BE2C (cell line): ENCODE measurements at places on chromosomes 1 and 21.
A peak's percentile ranks its signal among the peaks of the same experiment; 100 is the strongest.

DNA sequence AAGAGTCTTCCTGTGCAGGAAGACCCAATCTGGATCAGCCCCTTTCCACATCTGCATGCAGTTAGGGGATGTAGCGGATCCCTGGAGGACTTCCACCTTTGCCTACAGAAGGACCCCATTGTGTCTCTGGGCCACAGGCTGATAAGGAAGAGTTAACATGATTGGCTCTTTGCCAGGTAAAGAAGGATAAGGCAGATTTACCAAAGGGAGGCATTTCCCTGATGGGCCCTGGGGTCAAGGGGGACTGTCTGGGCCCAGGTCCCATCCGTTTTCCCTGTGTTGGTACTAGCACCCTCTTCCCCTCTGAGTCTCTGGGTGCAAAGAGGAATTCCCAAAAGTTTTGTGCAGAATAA is 29.1 kb downstream of the SLC26A9 start:
- no peak for DNase-seq

DNA sequence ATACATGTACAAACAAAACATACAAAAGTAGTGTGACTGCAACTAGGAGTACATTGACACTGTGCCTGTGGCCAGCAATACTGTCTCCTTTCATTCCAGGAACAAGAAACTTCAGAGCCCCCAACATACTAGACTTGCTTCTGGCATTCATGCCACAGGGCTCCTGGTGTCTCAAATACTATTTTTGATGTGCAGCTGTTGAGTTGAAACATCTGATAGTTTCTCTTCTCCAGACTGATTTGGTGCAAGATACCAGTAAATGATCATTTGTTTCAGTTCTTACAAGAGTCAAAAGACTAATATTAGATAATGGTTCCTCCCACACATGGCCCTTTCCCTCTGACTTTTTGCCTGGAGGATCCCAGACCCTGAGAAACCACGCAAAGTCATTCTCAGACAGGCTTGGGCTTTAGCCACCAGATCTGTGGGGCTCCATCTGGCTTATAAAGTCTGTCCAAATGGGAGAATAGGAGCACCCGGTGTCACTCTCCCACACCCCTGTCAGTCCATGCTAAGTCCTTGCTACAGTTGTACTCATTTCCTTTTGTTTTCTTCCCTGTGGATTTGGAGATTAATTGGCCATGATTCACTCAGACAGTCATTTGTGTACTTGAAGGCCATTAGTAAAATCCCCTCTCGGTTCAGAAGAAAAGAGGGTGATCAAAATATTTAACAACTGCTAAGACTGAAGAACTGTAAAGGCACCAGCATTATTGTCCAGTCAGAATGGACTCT is 163.5 kb upstream of the RUNX1 start:
- DNase-seq = no peak

- no peak for DNase-seq
Observed at GRCh38 chr1:9448132-9449109, 90.8 kb upstream of the SLC25A33 start.

DNA sequence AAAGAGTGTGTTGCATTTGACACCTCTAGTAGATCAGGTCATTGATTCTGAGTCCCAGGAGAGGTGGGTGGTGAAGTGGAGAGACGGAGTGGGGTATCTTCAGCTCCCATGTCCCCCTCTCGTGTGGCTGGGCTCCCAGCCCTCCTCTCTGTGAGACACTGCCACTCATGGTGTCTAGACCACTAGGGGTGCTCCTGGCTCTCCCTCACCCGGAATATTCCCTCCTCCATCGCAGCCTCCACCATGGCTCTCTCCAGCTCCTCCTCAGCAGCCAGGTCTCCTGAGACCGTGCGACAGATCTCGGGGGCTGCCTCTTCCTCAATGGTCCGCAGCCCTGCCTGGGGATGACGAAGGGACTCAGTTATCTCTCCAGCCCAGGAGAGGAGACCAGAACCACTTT is 20.6 kb upstream of the KIF21B start:
- no peak for DNase-seq

DNA sequence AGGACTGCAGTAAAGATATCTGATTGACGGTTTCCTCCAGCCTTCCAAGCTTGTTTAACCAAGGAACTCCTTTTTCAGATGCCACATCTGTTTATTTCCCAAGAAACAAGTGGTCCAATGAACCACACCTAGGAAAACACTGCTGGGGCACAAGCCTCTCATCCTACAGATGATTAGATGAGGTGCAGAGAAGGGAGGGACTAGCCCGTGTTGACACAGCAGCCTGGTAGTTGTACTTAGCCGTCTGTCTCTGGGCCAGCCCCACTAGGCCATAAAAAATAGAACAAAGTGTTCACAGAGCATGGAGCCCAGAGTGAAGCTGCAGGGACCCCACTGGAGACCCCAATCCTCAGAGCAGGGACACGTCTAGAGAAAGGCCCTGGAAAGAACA is 32.1 kb downstream of the LRP8 start:
- no peak for DNase-seq

GRCh38 chr1:57198912-57199311 is 224.9 kb downstream of the DAB1 start:
- no peak for DNase-seq

DNA sequence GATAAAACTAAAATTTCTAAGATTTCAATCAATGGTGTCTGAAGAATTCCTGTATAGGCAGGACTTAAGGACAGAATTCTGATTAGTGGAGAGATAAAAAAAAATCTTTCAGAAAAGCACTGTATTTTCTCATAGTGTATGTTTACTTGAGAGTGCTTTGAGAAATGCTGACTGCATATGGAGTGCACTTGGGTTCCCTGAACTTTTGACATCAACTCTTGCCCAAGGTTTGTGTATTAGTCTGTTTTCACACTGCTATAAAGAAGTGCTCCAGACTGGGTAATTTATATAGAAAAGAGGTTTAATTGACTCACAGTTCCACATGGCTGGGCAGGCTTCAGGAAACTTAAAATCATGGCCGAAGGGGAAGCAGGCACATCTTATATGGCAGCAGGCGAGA is 275.0 kb downstream of the LRRC40 start:
- DNase-seq = no peak

DNA sequence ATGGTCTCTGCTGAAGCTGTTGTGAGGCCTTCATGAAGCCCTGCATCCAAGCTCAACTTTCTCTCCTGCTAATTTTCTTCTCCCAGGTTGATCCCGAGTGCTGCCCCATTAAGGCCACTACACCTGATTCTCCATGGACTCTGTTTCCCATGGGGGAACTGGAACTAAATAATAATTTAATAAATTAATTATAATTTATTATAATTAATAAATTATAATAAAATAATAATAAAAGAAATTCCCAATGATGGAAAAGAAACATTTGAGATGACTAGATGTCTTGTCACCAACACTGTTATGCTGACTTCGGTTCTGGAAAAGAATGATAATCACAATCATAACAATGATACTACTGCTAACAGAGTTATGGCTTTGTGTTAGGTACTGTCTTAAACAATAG is 211.2 kb upstream of the ZP4 start:
- no peak for DNase-seq

DNA sequence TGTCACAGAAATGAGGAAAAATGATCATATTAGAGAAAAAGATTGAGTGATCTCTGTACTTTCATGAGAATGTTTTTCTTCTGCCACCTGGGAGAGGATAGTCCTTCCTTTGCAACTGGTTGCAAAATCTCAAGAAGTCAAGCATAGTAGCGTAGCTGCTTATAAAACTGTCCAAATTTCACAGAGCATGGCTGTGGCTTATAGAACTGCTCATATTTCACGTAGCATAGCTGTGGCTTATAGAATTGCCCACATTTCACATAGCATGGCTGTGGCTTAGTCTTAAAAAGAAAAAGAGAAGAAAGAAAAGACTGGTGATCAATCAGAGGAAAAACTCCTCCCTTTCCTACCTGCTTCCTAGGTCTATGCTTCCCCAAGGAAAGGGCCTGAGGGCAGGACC is 329.5 kb downstream of the SIPA1L2 start:
- DNase-seq = no peak

DNA sequence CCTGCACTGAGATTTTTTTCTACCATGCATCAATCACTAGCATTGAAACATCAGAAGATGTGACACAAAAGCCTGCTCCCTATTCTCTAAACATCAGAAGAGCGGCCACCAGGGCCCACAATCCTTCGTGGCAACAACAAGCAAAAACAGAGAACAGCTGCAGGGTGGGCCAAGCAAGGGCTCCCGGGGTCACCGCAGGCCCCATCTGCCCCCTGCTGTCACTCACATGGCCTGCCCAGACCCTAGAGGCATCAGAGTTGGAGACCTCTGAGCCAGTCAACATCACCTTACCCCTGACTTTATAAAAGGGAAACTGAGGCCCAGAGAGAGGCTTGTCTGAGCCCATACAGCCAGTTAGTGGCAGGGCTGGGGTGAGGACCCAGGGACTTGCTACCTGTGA is 1.8 kb downstream of the LAPTM5 start:
- no peak for DNase-seq

GRCh38 chr1:232974971-232975370 is 24.6 kb downstream of the NTPCR start:
- DNase-seq = no peak

- DNase-seq = no peak
Observed at GRCh38 chr1:160309571-160309970, 24.6 kb upstream of the PEX19 start.

DNA sequence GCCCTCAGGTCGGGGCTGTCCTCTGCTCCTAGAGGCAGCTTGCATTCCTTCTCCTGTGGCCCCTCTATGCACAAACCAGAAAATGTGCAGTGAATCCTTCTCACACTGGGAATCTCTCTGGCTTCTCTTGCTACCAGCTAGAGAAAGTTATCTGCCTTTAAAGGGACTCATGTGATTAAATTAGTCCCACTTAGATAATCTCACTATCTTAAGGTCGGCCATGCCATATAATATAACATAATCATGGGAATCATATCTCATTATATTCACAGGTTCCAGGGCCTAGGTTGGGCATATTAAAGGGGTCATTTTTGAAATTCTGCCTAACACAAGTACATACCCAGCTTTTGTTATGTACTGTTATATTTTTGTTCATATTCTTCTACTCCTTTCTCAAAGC is 31.4 kb downstream of the PTGFR start:
- DNase-seq = no peak

GRCh38 chr1:108877348-108878159 is 769 bp downstream of the GPSM2 start:
- DNase-seq = no peak

DNA sequence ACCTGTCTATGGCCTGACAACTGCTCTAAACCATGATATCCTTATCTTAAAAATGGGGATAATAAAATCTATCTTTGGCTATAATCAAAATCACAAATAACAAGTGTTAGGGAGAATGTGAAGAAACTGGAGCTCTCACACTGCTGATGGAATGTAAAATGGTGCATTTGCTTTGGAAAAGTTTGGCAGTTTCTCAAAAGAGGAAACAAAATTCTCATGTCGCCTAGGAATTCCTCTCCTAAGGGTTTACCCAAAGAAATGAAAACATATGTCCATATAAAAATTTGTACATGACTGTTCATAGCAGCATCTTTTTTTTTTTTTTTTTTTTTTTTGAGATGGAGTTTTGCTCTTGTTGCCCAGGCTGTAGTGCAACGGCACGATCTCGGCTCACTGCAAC is 64.3 kb downstream of the ZNF281 start:
- DNase-seq = no peak

GRCh38 chr21:14857529-14857928 is 207.3 kb downstream of the NRIP1 start:
- no peak for DNase-seq

GRCh38 chr1:1984560-1985070 is 19.0 kb downstream of the CFAP74 start:
- DNase-seq = no peak

GRCh38 chr1:161258439-161259344 is at the start of gene PCP4L1:
Gene PCP4L1, plus strand, starts transcription at chr1:161258745. Its CDS starts 230 bp downstream, at chr1:161258975.
- DNase-seq = peak; percentile 66

GRCh38 chr1:67408148-67408547 is 22.1 kb downstream of the SERBP1 start:
- DNase-seq = no peak

DNA sequence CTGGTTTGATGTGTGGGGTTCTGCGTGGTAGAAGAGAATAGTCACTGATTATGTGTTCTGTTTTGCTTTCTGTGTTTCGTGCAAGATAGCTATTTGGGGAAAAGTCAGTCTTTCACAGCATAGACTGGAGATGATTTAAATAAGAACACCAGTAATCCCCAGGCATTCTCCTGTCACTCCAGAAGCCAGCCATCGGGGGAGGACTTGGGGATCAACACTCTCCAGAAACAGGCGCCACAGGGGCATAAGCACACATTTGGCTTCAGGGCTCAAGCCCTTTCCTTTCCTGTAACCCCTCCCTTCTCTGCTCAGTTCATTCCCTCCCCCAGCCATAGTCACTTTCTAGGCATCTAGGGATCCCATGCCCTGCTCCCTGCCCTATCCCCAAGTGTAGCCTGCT is 97.3 kb upstream of the BEND5 start:
- no peak for DNase-seq

DNA sequence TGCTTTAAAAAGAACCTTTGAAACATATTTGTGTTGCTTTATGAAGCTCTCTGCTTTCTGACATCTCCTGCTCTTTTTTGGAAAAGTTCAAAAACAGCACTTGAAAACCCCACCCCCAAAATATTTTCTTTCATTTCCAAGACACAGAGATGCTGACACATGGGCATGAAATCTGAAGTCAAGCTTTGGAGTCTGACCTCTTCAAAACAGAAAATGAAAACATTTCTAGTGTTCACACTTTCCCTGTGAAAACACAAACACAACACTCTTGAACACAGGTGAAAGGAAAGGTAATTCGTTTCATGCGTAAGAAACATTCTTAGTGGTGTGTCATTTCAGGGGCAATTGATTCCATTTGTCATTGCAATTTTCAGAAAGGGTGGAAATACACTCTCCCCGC is 10.8 kb downstream of the NGF start:
- DNase-seq = no peak
